Activated CD4-positive, CD25-positive, alpha-beta regulatory T cell (primary cell): ENCODE measurements at places on chromosomes 7 and 10.

DNA sequence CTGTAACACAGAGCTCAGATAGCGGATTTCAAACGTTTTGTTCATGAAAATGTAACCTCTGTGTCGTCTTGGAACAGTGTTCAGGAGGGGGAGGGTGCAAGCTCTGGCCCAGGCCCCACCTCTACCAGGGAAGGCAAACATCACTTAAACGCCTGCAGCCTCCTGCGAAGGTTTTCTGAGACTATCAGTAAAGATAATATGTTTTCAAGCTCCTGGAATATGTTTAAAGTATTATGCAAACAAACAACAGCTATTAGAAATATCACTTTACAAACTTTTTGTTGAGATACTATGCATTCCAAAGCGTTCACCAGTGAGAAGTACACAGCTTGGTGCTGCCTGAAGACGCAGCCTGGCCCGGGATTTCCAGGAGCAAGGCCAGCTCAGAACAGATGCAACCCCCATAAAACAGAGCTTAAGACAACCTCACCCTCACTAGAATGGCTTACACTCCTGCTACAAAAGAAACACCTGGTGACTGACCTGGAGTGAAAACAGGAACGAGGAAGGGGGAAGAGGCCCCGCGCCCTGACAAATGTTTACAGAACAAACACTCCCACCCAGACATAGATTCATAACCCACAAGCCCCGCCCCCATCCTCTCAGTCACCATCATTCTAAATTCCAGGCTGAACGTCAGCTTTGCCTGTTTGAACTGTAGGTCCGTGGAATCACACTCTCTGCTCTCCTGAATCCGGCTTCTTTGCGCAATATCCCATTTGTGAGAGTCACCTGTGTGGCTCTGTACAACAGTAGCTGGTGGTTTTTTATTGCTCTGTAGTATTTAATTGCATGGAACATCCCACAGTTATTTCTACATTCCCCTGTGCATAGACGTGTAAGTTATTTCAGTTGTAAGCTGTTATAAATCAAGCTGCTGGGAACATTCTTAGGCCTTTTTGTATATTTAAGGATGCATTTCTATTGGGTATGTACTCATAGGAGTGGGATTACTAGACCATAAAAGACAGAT, 155.0 kb downstream of the PTPRN2 start:
- no peak for DNase-seq

- DNase-seq, result no peak
These were observed 15.3 kb upstream of the MAPK8 start for GRCh38 chr10:48291190-48291589.

GRCh38 chr7:24917510-24918239, 62.3 kb downstream of the OSBPL3 start:
- no peak for DNase-seq

DNA sequence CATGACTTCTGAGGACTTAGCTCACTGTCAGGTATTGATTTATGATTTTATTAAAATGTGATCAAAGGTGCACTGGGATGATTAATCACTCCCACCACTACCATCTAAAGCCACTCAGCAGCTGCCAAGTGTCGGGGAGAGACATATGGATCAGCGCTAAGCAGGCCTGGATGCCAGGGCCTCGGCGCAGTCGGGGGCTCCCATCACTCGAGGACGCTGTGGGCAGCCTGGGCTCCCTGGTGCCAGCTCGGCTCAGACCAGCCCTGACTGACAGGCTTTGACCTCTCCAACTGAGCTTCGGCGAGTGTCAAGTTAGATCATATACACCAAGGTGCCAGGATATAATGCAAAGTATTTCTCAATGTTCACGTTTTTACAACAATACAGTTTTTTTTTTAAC, 267.7 kb downstream of the ACTR3B start:
- DNase-seq, result no peak

- DNase-seq, result no peak
These were observed 214.6 kb downstream of the KIF20B start for GRCh38 chr10:89915968-89916367.

- DNase-seq, result no peak
These were observed 26.1 kb downstream of the IFIT5 start for GRCh38 chr10:89440226-89441009.

DNA sequence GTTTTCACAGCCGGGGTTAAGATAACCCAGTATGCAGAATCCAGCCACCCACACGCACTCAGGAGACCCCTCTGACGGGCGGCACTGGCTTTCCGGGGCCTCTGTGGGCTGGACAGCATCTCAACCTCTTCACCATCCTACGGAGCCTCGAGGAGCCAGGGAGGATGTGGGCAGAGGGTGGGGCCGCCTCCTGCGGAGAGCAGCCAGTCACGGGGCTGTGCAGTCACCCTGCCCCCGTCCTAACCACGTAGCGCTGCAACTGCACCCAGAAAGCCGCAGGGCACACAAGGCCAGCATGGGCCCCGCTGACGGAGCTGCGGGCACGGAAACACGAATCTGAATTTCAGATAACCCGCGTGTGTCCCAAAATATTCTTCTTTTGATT, 270.3 kb downstream of the ELFN1 start:
- peak; percentile 90 for DNase-seq
